ENCODE measurements at places on chromosomes 13 and 19.

GRCh38 chr13:111938741-111939665, 127.9 kb upstream of the SOX1 start:
- no peak for DNase-seq

- DNase-seq, result peak; percentile 21
Observed at GRCh38 chr19:27746691-27747380, 1466.1 kb downstream of the UQCRFS1 start.

DNA sequence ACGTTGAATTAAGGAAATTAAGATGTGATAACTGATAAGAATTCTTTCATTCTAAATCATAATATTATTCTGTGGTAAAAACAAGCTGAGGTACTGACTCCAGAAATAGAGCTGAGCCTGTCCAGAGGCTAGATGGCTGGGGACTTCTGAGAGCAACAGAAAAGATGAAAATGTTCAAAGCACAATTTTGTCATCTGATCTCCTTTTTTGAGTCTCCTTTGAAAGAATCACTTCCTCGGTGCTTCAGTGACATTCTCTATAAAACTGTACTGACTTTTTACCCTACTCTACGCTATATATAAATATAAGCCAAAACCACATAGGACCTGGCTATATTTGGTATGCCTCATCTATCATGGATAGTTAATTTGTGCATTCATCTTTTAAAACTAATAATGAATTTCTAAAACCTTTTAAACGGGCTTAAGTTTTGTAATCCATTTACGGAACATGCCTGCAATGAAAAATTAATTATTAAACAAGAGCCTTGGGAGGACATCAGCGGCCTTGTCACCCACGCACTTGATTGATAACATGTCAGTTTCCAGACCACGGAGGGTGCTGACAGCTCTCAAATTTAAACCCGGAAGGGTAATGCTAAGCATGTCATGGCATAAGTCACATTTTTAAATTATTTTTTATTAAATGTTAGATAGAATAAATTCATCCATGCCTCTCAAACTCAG, 235.5 kb downstream of the PCDH9 start:
- no peak for DNase-seq

- no peak for DNase-seq
Observed at GRCh38 chr19:45346449-45346848, 5.9 kb downstream of the KLC3 start.

GRCh38 chr13:106570299-106570852, 2.4 kb upstream of the ARGLU1 start:
- DNase-seq, result no peak

DNA sequence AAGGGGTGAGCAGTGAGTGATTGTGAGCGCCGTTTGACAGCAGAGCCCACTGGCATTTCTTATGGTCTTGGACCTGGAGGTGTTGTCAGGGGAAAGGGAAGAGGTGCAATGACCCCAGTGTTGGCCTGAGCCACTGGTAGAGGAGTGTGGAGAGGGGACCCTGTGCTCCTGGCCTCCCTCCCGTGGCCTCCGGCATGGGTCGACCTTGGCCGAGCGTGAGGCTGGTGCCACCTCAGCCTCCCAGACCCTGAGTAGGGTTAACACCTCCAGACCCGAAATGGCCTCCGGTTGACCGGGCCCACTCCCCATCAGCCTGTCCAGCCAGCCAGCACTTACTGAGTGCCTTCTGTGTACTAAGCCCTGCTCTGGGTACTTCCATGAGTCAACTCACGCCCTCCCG, 6.5 kb downstream of the TRAPPC5 start:
- DNase-seq, result no peak

DNA sequence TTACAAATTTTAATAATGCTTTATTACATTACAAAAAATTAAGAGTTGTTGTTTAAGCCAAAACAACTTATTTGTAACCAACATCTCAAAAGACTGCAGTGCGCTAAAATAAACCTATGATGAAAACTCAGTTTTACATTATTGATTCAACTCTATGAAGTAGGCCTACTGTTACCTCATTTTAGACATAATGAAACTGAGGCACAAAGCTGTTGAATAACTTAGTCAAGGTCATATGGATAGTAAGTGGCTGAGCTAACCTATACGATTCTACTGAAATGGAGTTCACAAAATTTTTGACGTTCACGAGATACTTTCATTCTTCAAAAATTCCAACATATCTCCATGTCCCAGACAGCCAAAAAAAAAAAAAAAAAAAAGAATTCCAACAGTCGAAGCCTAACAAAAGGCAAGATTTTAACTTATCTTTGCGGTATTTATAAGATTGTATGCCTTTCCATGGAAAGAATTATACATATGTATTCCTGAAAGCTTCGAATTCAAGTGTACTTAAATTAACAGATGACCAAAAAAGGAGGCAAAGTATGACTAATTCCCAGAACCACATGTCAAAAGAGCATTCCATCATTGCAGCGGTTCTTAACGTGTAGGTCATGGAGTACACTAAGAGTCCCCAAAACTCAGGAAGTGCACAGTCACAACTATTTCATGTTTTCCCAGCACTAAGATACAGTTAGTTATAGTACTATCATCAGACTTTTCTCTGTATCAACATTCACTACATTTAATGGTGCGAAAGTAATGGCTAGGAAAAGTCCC, 69.4 kb downstream of the PSPC1 start:
- no peak for DNase-seq

DNA sequence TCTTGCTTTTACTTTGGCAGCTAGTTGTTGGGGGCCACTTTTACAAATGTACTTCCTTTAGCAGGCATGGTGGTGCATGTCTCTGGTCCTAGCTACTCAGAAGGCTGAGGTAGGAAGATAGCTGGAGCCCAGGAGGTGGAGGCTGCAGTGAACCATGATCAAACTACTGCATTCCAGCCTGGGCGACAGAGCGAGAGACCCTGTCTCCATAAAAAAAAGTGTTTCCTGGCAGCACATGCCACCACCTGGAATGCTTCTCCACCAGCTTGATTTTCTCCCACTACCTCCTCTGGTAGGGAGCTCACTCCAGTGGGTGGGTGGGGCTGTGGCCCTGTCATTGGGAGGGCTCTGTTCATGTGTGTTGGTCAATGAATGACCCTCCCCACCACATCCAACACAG, 12.5 kb downstream of the FZR1 start:
- DNase-seq, result no peak

DNA sequence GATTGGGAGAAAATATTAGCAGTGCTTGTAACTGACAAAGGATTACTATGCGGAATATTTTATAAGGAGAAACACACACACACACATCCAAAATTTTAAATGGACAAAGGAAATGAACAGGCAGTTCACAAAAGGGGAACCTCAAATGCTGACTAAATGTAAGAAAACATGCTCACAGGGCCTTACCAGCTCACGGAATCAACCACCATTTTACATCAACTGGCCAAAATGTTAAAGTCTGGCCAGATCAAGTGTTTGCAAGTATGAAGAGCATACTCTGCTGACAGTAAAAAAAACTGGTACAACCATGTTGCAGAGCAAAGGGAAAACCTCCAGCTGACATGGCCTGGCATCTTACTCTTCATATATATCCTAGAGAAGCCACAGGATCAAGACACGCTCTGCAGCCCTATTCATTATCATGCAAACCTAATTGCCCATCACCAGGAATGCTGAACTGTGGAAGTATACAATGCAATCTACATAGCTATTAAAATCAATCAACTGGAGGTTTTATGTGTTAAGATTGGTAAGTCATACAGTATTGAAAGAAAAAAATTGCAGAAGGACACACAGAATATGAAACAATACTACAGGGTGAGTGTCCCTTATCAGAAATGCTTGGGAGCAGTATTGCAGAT, 124.4 kb downstream of the RNF17 start:
- DNase-seq, result no peak

GRCh38 chr13:72534951-72535640, 192.3 kb downstream of the MZT1 start:
- DNase-seq, result no peak

All from C1 segment of cervical spinal cord (tissue), 14 donors.